Lung microvascular endothelial cell (primary cell): ENCODE measurements at places on chromosomes 2 and 18. TPM values are rescaled to one million over a fixed set of nuclear protein-coding genes. Genes with fewer than 3 reads are reported as not detected.

DNA sequence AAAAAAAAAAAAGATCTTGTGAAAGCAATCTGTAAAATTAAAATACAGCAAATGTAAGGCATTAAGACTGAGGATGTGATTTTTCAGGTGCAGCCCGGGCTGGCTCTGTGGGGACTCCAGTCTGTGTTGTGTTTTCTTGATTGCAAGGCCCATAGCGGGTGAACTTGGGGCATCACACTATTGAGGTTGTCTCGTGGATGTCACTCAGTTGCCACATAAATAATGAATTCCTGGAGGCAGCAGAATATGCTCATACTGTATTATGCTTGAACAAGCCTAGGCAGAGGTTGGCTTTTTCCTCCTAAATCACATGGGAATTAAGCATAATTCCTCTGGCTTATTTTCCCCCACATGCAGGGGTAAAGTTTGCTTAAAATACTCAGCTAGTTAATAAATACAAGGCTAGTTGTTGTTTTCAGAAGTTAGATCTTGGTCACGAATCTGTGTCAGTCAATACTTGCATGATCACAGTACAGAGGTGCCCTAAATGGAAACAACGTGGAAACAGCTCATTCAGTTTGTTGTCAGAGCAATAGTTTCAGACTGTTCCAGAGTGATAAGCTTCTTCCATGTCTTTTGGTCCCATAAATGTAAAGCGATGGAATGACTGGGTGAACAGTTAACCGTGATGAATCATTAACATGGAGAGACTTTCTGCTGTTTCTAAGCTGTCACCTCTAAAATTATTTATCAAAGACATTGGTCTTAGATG, 16.4 kb downstream of the GEMIN6 start:
- DNase-seq = no peak

SLC5A7 gene
- not detected in 2 replicates for total RNA-seq

CNDP1 gene
- not detected in 2 replicates for total RNA-seq

DNA sequence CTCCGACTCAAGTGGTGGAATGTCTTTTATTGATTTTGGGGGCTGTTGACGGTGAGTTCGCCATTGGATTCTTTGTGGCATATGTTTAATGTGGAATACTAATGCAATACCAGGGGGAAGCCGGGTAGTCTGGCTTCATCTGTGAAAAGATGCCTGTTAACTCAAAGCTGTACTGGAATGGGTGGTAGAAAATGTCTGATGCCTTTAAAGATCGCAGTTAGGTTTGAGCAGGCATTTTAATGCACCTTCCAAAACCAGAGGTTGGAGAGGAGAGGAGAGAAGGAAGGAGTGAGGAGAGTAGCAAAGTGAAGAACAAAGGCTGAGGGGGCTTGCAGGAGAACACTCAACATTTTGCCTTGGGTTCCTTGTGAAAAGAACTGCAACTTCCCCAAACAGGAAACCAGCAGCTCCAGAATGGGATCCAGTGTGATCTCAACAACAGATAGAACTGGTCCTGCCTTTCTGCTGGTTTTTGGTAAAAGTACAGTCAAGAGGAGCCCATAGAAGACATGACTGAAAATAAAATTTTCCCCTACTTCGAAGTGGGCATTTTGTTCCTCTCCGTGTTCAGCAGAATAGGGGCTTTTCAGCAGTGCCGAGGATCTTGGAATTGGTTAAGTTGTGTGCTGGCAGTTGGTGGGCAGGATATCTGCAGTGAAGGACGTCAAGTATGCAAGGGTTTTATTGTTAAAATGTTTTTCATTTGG, 1.5 kb downstream of the ZNF532 start:
- DNase-seq = peak; percentile 25

TXNL4A gene
- total RNA-seq = 32.7 and 34.7 TPM in 2 replicates

SLC16A14 gene
- total RNA-seq = under 0.01 TPM in 2 replicates

GRCh38 chr2:182020286-182021070, 34.8 kb downstream of the PPP1R1C start:
- peak; percentile 10 for DNase-seq

LIMS1 gene
- total RNA-seq = 211 and 375 TPM in 2 replicates

- no peak for DNase-seq
Measured at GRCh38 chr2:150474326-150475074, 13.0 kb downstream of the RND3 start.

DNA sequence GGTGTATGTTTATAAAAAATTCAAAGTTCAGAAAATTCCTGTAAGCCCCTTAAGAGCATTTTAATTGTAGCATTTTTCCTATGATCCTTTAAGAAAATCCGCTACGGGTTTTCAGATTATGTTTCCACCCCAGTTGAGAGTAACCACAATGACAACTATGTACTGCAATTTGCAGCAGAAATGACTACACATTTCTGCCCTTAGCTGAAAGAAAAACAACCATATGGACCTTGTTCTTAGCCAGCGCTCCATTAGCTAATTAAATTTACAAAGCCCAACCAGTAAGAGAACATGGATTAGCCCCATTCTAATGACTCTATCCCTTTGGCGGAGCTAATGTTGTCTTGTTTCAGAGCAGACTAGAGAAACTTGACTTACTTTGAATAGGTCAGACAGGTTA, 247.6 kb downstream of the SLC8A1 start:
- DNase-seq = no peak

MROH2A gene
- total RNA-seq = not detected in 2 replicates
